ENCODE measurements at places on chromosomes 7 and 10.

DNA sequence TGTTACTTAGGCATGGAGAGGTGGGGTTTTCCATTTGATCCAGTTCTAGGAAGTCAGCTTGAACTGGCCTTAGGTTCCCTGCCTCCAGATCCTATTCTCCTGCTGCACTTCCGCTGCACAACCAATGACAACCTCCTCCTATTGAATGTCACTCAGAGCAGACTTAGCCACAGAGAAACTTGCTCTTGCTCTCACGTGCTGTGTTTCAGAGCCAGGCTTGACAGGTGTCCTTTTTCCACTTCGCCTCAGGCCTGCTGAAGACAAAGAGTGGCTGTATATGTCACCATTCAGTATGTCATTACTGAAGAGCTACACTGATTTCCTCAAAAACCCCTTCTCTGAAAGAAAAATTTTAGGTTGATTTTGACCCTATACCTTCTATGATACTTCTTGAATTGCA is 115.4 kb upstream of the ETV1 start:
- no peak for DNase-seq

DNA sequence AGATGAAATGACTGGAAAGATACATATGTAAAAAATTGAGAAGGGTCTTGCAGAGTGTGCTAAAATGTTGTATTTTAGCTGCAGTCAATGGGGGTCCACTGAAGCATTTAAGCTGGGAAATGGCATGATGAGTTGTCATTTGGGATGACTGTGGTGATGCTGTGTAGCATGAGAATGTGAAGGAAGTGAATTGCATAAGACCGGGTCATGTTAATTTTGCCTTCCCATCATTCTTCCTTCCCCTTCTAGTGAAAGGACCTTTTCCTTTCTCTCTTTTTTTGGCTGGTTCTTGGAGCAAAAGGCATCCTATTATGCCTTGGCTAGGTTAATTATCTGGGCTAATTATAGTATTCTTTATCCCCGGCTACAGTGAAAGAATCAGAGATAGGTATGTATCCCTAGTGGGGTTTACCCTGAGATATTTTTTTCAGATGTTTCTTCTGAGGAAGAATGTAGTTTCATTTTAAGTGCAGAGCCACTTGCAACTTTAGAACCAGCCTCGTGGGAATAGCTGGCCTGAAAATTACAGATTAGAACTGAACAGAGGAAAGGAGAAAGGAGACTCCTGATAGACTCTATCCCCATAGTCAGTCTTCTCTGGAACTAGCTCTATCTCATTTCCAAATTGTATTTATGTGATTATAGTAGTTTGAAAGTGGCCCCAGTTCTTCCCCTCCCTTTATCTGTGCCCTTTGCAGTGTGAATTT is 93.6 kb downstream of the HGF start:
- no peak for DNase-seq

- no peak for DNase-seq
Measured at GRCh38 chr10:110502072-110502845, 4.6 kb downstream of the DUSP5 start.

GRCh38 chr10:120451968-120452367 is 5.1 kb upstream of the PLPP4 start:
- DNase-seq = no peak

DNA sequence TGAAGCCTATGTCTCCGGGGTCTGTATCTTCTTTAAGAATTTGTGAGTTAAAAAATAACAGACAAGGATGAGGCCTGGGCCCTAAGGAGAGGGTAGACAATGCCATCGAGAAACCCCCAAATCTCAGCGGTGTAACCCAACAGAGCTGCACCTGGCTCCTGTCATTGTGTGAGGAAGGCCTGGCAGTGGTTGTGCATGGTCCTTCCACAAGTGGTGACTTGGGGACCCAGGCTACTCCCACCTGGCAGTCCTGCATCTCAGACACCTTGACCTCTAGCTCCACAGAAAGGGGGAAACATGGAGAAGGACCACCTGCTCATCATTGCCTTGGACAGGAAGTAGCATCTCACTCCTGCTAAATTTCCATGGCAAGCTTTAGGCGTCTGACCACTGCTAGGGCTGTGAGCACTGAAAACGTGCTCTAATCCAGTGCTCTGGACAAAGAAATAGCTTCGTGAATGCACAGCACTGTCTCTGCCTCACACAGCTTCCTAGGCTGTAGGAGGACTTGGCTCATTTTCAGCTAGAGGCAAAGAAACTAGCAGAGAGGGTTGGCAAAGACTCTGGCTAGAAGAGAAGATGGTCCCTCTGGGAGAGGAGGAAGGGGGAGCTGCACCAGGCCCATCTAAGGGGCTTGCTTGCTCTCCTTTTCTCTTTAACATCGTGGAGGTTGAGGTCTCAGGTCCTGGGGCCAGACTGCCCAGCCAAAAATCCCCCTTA is 273.9 kb upstream of the ZMIZ1 start:
- DNase-seq = no peak

- DNase-seq = no peak
Measured at GRCh38 chr10:125343118-125343925, 183.0 kb upstream of the CTBP2 start.

GRCh38 chr7:36732806-36733205 is 8.5 kb upstream of the AOAH start:
- DNase-seq = no peak
